ENCODE measurements at places on chromosomes 3 and 15.

GRCh38 chr3:56291244-56291680 lies 177.0 kb downstream of the ERC2 start:
- no peak for DNase-seq

GRCh38 chr3:107221856-107222255 lies 155.4 kb upstream of the CCDC54 start:
- DNase-seq = peak; percentile 72

GRCh38 chr15:28931828-28932227 lies 46.1 kb downstream of the APBA2 start:
- no peak for DNase-seq

- DNase-seq = no peak
These were observed 254.3 kb upstream of the ICE2 start for GRCh38 chr15:60733196-60733595.

GRCh38 chr3:195956577-195956976 lies 48.2 kb upstream of the TNK2 start:
- DNase-seq = no peak

DNA sequence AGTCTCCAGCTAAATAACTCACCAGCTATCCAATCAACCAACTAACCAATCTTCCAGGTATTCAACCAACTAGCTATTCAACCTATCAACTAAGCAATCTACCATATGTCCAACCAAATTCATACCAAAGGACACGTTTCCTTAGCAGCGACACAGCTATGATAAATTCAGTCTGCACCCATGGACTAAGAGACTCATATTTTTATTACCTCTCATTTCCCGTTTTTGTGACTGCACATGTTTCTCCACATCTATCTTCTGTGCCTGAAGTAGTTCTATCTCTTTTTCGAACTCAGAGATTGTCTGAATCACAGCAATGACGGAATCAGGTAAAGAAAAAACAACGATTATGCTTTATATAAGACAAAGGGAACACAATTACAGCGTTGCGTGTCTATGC lies 34.0 kb upstream of the GNB5 start:
- no peak for DNase-seq
